ENCODE measurements at places on chromosomes 7 and 10.
A peak's percentile ranks its signal among the peaks of the same experiment; 100 is the strongest.

- DNase-seq = no peak
Measured at GRCh38 chr10:64159910-64160872, 639.0 kb downstream of the REEP3 start.

DNA sequence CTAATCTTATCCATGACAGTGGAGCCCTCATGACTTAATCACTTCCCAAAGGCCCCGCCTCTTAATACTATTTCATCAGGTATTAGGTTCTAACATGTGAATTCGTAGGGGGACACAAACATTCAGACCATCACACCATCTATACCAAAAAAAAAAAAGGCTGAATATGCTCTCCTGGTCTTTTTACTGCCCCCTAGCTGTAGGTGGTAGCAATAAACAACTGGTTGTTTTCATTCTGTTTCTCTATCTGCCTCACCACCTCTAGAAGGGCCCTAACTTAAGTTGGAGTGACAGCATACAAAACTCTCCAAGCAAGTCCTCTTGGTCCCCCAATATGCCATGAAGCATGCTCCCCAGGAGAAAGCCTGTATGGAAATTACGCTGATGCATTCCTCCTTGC lies 94.1 kb downstream of the GRM8 start:
- no peak for DNase-seq

DNA sequence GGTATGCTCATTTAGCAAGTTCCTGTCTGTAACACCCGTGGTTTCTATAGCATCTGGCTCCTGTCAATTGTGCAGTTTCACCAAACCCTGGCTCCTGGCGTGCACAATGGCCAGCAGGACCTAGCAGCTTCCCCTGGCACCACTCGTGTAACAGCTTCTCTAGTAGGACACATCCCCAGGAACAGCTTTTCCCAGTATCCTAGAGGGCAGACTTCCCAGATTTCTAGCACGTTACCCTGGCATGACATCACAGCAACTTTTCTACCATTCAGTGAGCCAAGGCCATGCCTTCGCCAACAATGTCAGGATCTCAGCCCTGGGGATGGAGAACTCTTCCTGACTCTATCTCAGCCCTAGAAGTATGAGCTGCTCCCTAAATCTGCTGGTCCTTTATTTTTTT lies 6.5 kb downstream of the YME1L1 start:
- no peak for DNase-seq

DNA sequence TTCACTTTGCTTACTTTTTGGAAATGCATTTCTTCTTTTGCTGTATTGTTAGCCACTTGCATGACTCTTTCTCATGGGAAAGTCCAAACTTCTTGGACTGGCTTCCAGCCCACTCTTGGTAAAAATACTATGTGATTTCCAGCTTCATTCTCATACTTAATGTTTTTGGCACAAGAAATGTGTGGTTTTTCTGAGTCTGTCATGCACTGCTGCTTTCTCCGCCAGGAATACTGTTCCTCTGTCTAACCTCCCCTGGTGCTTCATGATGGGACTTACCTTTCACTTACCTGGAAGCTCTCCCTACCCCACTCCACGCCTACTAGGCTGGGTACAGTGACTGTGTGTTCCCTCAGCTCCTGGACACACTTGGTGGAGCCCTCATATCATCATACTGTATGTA lies 18.7 kb downstream of the MGAM2 start:
- DNase-seq = no peak

- no peak for DNase-seq
Measured at GRCh38 chr10:104254493-104255310, at the start of gene GSTO1. Gene GSTO1, plus strand, starts transcription at chr10:104254892. Its CDS starts 37 bp downstream, at chr10:104254929.

DNA sequence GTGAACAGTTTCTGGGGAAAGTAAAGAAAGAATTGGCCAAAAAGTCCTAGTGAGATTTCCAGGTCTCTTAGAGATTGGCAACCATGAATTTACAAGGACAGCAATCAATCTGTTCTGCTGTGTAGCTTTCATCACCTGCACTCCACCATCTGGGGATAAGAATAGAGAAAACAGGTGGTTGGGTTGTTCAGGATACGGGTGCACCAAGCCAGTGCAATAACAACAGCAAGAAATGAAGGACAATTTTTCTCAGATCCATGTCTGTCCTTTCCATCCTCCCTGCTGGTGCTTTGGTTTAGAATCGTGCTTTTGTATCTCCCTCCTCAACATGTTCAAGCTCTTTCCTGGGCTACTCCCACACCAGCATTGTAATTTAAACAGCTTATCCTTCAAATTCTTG lies 787.7 kb downstream of the GRID1 start:
- DNase-seq = no peak

- no peak for DNase-seq
Measured at GRCh38 chr10:99784727-99785441, 2.4 kb downstream of the ABCC2 start.

- DNase-seq = no peak
Measured at GRCh38 chr7:43679210-43680068, 49.9 kb downstream of the COA1 start.

GRCh38 chr7:66687186-66687585 lies 53.3 kb upstream of the RABGEF1 start:
- no peak for DNase-seq

- no peak for DNase-seq
Measured at GRCh38 chr7:55155351-55156117, 136.7 kb downstream of the EGFR start.

DNA sequence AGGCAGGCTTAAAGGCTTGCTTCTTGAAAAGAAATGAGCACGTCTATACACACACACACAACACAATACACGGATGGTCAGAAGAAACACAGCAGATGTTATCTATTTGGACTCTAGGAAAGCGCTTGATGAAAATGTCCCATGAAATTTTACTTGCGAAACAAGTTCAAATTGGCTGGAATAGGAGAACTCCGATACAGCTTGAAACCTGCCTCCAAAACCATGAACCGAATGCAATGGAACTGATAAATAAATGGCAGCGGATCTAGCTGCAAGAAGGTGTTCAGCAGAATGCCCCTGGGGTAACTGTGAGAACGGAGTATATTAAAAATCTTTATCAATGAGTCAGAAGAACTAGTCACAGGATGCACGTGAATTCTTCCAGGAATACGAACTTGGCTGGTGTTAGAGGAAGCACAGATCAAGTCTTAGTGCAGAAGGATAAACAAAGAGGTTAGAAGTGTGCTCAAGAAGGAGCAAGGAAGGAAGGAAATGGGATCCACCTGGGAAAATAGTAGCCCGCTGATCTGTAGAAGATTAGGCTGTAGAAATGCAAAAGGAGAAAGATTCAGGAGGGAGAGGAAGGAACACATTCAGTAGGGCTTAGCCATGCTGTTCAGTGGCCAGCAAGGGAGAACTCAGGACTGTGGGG lies 142.0 kb upstream of the PRKCQ start:
- DNase-seq = peak; percentile 82

GRCh38 chr7:128259131-128260061 lies 18.3 kb downstream of the LEP start:
- no peak for DNase-seq

DNA sequence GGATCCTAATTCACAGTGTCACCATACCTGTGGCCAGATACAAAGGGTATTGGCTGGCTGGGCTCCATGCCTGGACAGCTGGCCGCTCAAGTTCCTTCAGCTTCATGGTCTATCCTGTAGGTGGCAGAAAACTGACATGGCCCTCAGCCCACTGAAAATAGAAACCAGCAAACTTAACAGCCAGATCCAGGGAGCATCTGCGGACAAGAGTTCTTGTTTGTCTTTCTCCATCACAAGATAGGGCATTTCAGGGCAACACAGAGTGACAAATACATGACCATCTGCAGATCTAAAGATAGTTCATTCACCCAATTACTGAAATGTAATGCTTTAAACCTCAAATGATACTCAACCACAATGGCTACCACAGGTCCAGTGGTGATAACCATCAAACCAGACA lies 2.8 kb downstream of the SEC31B start:
- DNase-seq = no peak

GRCh38 chr7:99558306-99559174 lies at the start of gene ZNF655:
Gene ZNF655, plus strand, starts transcription at chr7:99558642. Its CDS starts 1,918 bp downstream, at chr7:99560560.
- peak; percentile 28 for DNase-seq

DNA sequence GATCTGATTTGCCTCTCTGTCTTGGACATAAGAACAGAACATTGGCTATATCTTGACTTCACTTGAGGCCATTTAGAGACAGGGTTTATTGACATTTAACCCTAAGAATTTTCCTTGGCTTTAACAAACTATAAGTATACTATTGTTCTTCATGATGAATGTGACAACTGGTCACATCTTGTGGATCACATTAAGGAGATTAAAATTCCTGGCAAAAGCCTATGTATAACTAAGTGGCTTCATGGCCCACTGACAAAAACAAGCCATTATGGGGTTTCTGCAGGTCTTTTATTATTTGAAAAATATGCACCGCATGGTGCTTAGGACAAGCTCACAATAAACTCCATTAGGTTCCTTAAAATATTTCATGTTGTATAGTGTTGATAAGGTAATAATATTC lies 54.8 kb downstream of the THNSL1 start:
- no peak for DNase-seq

DNA sequence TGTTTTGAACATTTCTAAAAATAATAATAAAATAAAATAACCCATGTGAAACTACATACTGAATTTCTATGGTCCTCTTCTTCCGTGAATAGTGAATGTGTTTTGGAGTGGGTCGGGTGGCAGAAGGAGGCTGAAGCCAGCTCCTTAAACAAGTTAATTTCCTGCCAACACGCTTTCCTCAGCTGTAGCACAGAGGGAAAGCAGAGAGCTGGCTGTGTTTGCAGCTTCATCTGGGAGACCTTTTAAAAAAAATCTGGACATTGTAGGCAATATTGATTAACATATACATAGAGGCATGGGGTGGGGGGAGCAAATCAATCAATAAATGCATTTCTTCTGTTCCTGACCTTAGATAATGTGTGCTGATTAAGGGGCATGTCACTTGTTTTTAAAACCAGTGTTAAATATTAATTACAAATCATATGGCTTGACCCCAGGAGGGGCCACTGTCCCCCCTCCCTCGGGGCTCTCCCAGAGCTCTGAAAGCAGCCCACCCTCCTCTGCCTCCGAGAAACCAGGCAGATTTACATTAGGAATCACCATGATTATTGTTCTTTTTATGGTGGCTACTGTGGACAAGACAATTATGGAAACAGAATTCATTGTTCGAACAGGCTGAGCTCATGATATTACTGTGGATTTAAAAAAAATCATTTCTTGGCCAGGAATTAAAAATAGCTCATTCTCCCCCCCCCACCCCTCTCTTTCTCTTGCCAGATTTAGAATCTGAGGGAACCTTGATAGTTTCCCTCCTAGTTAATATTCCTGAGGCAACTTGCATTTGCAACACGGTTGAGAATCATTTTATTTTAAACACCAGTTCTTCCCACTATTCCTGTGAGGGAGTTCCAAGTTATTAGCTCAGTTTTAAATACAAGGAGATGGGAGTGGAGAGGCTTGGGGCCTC lies 100.5 kb upstream of the CARD11 start:
- no peak for DNase-seq

DNA sequence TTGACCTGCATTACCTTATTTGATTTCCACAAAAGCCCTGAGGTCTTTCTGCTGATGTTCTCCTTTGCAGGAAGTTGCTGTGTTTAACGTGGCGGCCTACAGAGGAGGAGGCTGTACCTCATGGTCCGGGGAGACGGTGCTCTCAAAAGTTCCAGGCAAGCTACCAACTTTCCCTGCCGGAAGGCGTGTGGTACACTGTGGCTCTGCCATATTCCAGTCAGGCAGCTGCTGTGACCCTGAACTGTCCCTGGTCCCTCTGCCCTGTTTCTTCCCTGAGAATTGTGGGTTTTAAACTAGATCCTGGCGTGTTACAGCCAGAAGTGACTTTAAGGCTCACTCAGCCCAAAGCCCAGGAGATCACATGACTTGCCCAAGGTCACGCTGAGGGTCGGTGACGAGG lies 139.2 kb downstream of the TEX36 start:
- DNase-seq = no peak

- DNase-seq = no peak
Measured at GRCh38 chr7:108331971-108332370, 124.3 kb downstream of the NRCAM start.

GRCh38 chr7:81515009-81515408 lies 254.8 kb downstream of the HGF start:
- no peak for DNase-seq

DNA sequence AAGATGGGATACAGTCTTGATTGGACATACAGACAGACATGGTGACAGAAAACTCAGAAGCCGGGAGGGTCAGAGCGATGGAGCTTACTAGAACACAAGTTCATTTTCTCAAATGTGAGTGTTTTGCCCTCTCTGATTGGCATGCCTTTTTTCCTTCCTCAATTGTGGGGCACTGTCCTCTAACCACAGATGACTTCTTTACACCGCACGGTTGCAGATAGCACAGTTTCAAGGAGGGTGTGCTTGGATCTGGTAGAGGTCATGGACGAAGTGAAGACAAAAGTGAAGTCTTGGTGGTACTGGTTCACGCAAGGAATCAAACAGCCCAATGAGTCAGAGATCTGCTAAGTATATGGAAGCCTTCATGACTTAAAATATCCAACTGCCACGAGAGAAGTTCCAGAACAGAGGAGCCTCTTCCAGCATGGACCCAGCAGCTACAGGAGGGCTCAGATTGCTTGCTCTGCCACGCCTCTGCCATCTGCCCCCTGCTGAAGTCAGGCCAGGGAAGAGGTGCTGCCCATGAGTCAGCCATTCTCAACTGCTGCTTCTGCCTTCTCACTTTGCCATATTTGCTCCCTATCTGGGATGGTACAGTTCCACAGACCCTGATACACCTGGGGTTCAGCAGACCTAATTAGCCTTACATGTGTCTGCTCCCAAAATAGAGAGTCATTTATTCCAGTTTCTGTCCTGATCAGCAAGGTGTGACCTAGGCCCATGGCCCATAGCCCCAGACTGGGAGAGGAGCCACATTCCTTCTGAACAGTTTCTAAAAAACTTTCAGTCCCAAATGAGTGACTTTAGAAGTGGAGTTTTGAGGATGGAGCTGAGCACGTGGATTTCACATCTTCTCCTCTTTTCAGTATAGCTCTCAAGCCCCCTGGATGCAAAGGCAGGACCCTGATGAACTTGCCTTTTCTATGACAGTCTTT lies 413.8 kb downstream of the KCNMA1 start:
- no peak for DNase-seq

DNA sequence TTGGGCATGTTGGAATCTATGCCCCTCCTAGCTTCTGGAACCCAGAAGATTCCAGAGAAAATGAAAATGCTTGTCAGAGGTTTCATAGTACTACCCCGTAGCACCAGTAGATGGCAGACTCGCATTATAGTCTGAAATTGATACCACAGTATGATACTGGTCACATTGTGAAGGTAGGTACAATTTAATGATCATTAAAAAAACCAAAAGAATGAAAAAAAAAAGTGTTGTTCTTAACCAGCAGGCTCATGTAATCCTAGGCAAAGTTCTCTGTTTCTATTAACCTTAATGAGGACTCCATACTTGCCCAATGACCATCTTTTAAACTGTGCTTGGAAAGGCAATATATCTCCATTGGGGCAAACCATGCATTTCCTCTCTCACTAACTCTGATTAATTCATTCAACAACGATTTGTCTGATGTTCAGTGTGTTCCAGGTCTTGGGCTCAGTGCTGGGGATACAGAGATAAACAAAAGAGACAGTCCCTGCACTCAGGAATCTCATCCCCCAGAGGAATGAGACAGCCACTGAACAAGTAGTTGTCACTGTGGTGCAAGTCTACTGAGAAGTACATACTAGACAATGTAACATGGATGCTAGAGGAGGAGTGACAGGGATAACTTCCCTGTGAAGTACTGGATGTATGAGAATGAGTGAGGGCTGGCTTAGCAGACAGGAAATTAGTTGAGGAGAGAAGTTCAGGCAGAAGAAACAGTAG lies 223.5 kb upstream of the PHYHIPL start:
- DNase-seq = no peak

Measured in AG04449 (cell line).